C1 segment of cervical spinal cord (tissue), 14 donors: ENCODE measurements at places on chromosomes 5 and 9.
A peak's percentile ranks its signal among the peaks of the same experiment; 100 is the strongest.

DNA sequence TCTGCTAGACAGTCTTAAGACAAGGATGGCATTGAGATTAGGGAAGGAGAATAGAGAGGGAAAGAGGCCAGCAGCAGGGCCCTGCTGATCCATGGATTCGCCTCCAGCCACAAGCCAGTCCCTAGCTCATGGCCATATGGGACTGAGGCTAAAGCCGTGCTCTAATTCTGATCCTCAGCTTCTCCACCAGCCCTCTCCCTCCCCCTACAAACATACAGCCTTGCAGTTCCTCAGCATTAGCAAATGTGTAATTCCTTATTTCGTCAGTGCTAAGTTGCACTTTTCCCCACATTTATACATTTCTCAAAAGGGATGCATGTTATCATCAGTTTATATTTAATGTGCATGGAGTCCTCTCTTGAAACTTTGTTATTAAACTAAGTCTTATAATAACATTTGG lies 34.8 kb downstream of the ZNF462 start:
- no peak for DNase-seq

GRCh38 chr5:2105141-2105540 lies 222.4 kb upstream of the IRX4 start:
- DNase-seq = no peak

DNA sequence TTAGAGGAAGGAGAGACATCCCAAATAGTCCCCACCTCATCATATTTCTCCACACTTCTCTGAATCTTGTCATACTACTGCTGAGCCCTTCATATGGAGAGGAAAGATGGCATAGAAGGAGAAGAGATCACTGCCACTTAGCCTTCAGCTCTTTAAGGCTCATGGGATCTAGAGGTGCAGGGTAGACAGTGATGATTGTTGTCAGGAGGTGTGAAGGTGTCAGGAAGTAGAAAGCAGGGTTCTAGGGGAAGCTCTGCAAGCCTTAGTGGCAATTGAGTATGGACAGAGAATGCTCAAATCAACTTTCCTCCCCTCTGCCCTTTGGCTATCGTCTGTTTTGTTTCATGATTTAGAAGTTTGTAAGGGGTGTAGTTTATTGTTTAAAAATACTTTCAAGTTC lies 505.7 kb downstream of the ZNF608 start:
- no peak for DNase-seq

DNA sequence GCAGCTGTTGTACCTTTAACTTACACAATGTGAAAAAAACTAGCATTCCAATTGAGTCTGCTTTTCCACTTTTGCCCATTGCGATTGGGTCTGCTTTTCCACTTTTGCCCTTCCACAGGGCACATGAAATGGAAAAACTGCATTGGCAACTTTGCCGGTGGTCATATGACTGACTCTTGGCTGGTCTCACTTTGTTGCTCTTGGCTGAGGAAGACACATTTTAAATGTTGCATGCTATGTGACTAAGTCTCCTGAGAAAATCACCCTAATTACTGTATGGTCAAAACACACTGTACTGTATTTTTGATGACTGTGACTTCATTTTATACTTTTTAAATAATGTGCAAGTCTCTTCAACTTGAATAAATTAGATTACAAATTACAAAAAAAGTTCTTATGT lies 1.6 kb upstream of the OXCT1 start:
- peak; percentile 5 for DNase-seq

- no peak for DNase-seq
These were observed 138.6 kb upstream of the TSLP start for GRCh38 chr5:110932755-110933488.

DNA sequence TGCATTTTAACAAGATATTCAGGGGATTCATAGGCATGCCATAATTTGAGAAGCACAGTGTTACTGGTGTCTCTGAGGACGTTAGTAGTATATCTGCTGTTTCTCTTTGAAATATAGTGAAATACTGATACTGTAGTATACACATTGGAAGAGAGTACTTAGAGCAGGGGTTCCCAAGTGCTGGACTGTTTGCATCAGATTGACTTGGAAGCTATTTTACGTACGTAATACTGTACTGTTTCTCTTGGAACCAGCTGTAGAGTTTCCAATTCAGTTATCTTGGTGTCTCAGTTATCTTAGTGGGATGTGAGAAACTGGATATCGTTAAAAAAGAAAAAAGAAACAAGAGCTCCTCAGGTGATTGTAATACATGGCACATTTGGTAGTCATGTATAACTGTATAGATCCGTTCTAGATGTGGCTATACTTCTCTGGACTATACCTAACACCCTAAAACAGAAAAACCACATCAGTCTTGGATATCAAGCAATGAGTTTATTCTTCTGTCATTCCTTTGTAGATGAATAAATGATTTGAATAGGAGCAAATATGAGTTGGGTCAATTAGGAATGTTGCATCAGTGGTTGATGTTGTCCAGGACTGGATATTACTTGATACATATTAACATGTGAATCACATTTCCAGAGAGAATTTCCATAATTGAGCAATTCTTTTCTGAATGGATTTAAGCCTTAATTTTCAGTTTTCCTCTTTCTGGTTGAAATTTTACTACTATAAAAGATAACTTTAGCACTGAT lies 33.4 kb downstream of the PRRC1 start:
- DNase-seq = no peak

GRCh38 chr5:112533362-112533761 lies 114.3 kb upstream of the EPB41L4A start:
- no peak for DNase-seq

GRCh38 chr5:60232036-60232795 lies 338.7 kb upstream of the PDE4D start:
- no peak for DNase-seq

DNA sequence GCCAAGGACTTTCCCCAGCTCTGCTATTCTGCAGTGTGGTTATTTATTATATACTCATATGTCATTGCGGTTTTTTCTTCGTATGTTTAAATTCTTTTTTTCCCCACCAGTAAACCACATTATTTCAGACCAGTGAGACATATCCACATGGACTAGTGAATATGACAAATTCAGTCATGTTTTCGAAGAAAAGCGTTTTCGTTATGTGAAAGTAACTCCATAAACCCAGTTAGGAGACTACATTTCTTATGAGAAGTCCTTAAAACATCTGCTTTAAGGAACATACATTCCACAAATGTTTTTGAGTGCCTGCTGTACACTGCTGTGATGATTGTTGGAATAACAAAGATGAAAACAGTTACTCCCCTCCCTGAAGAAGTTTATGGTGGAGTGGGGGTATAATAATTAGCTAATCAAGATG lies 591.8 kb upstream of the CLINT1 start:
- no peak for DNase-seq

- no peak for DNase-seq
These were observed 114.9 kb upstream of the NFIB start for GRCh38 chr9:14428781-14429230.

- no peak for DNase-seq
These were observed 16.7 kb downstream of the NDUFAF2 start for GRCh38 chr5:60961685-60962084.

GRCh38 chr5:32508806-32509805 lies 64.6 kb upstream of the ZFR start:
- no peak for DNase-seq

DNA sequence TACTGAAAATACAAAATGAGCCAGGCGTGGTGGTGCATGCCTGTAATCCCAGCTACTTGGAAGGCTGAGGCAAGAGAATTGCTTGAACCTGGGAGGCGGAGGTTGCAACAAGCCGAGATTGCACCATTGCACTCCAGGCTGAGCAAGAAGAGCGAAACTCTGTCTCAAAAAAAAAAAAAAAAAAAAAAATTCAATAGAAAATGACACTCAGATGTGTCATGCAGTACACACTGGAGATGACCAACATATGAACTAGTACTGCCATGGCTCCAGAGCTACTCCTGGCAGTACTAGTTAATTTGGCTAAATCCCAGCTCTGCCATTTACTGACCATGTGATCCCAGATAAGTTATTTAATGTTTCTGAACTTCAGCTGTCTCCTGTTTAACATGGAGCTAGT lies 7.3 kb downstream of the ATOX1 start:
- no peak for DNase-seq

DNA sequence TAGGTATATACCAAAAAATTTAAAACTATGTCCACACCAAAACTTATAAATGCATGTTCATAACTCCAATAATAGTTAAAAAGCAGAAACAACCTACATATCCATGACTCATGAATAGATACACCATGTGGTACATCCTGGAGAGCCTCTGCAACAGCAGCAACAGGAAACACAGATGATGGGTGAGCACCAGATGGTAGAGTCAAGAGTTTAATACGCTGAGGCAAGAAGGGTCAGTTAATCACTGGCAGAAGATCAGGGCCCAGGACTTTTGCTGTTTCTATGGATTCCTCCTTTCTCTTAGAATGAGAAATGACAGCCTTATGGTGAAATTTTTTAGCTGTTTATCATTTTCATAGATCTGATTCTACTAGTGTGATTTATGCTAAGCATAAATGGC lies 351.8 kb upstream of the ADAMTSL1 start:
- no peak for DNase-seq

- DNase-seq = no peak
These were observed 27.6 kb downstream of the KCNMB1 start for GRCh38 chr5:170361616-170362015.

GRCh38 chr5:40390281-40391149 lies 289.2 kb upstream of the PTGER4 start:
- no peak for DNase-seq

- DNase-seq = no peak
These were observed 133.7 kb upstream of the NFIL3 start for GRCh38 chr9:91557327-91557726.

- no peak for DNase-seq
These were observed 128.4 kb downstream of the EPB41L4A start for GRCh38 chr5:112290691-112291090.

- DNase-seq = no peak
These were observed 26.2 kb downstream of the NREP start for GRCh38 chr5:111730659-111731382.

DNA sequence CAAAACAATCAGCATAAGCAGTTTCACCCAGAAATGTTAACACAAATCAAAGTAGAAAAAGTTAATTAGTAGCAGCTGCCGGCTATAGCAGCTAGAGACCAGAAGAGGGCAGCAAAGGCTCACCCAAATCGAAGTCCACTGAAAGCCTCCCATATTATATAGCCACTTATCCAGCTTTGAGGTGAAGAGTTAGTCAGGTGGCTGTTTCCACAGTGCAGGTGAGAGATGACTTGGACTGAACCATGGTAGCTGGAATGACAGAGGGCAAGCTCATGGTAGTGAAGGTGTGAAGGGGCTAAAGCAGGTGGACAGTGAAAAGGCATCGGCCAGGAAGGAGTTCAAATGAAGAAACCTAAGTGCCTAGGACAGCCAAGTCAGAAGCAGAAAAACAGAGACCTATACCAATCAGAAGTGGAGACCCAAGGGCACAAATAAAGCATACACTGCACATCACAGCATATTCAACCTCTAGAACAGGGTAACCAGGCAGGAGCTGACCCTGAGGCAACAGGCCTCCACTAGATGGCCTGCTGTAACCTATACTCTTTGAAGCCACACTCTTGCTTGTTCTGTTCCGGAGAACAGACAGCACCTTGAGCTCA lies 7.2 kb upstream of the RNF38 start:
- DNase-seq = peak; percentile 21

GRCh38 chr9:133658442-133659431 lies 22.6 kb downstream of the DBH start:
- DNase-seq = no peak

- no peak for DNase-seq
These were observed 8.1 kb downstream of the BRD9 start for GRCh38 chr5:884345-885126.

DNA sequence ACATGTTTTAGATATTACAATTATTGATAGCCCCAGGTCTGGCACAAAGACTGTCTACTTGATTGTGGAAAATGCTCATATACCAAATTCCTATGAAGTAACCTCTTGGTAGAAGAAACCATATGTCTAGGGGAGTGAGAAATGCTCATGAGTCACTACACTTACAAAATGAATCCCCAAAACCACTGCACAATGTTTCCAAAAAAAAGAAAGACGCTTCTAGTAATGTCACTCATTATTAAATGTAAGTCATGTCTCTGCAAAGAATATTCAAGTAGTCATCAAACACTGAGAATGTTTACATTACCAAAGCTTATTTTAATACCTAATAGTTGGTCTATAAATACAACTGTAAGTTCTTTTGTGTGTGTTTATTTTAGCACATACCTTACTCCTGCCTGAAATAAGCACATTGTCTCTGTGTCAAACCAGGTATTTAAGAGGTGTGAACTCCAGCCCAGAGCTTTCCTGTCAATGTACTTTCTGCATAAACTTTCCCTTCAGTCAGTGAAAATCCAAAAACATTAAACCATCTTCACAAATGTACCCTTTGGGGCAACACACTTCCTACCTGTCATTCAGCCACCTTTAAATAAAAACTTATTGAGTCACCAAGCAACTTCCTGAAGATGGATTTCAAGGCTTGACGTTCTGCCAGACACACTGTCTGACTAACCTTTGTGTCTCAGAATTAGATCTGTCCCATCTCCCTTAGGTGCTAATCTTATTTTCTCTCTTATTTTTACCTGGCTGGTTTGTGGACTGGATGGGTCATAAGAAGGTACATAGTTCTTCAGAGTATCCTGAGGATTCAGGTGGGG lies 194.0 kb downstream of the NFIB start:
- DNase-seq = no peak

DNA sequence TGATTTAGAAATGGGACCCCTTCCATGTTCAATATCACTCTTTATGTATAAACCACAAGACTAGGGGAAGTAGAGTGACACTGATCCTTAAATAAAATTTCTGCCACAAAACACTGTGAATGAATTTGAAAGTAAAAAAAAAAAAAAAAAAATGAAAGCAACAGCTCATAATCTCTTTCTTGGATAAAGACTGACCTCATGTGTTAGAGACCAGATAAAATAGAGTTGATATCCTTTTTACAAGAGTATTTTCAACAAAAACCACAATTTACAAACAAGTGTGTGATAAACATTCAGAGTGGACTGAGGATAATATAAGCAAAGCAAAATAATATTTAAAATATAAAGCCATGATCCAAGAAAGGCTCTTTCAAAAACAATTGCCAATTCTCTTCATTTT lies 180.2 kb downstream of the FBXL17 start:
- DNase-seq = no peak

DNA sequence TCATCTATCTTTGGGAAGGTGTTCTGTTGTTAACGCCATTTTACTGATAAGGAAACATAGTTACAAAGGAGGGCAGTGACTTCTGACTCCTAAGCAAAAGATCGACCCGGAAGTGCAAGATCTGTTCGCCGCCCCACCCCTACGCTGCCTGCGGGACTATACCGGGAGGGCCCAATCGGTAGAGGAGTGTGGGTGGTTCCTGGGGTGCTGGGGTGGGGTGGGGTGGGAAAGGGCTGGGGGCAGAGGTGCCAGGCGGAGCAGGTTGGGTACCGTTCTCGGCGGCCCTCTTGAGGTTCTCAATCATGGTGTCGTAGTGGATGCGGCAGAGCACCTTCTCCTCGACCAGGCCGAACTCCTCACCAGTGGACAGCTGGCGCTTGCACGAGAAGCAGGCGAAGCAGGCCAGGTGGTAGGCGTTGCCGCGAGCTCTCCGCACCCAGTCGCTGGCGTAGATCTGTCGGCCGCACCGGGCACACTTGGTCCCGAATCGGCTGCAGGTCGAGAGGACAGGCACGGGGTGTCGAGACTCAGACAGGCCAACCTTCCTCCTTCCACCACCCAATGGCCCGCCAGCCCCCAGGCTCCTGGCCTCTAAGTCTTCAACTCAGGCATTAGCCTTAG lies 11.8 kb downstream of the LHX6 start:
- DNase-seq = no peak
